ENCODE measurements at places on chromosomes 7 and 10. TPM values are rescaled to one million over a fixed set of nuclear protein-coding genes. Genes with fewer than 3 reads are reported as not detected.

UCN3 gene
- total RNA-seq: 0.10 TPM

NKX6-2 gene
- not detected for total RNA-seq

IQUB gene
- 0.05 TPM for total RNA-seq

XPNPEP1 gene
- total RNA-seq: 109 TPM

GNAI1 gene
- 44.0 TPM for total RNA-seq

GRCh38 chr7:77812290-77812685, 13.7 kb downstream of the PHTF2 start:
- H3K27me3 ChIP-seq: no peaks in the 10 kb centered on the region
- H3K27ac ChIP-seq: no peak overlapping the region
- no peak for DNase-seq
- H3K4me1 ChIP-seq: peaks cover 10% of the 10 kb centered on the region

- H3K4me1 ChIP-seq: no peaks in the 10 kb centered on the region
- H3K4me3 ChIP-seq: no peak overlapping the region
- H3K27ac ChIP-seq: no peak overlapping the region
- no peak for DNase-seq
- H3K36me3 ChIP-seq: no peaks in the 10 kb centered on the region
- no peaks in the 10 kb centered on the region for H3K27me3 ChIP-seq
Measured at GRCh38 chr7:32802305-32802910, 89.2 kb downstream of the KBTBD2 start.

DNA sequence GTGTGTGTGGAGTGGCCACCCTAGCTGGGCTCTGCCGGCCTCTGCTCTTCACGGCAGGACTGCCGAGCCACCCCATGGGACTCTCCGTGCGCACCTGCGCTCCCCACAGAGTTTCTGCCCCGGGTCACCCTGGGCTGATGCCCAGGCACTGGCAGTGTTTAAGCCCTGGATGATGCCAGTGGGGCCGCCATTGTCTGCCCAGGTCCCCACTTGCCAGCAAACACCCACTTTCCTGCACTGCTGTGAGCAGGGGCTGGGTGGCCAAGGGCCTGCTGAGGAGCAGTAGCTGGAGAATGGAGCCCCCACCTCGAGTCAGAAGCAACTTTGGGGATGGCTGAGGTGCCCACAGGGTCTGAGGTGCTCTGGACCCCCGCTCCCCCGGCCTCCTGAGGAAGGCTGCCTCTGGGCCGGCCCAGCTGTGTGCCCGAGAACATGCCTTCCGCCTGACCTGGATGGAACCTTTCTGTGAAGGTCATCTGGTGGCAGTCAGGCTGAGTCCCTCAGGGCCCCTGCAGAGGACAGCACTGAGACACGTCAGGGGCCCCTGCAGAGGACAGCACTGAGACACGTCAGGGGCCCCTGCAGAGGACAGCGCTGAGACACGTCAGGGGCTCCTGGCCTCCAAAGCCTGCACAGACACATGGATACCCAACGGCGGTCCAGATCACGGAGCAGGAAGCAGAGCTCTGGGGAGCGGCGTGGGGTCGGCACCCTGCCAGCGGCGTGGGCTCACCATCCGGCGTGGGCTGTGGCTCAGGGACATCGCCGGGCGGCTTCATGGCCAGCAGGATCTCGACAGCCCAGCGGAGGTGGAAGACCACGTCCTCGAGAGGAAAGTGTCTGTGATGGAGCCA, 62.0 kb downstream of the CFAP46 start:
- no peaks in the 10 kb centered on the region for H3K4me1 ChIP-seq
- no peak overlapping the region for H3K27ac ChIP-seq
- no peak overlapping the region for H3K4me3 ChIP-seq
- no peaks in the 10 kb centered on the region for H3K36me3 ChIP-seq

DNA sequence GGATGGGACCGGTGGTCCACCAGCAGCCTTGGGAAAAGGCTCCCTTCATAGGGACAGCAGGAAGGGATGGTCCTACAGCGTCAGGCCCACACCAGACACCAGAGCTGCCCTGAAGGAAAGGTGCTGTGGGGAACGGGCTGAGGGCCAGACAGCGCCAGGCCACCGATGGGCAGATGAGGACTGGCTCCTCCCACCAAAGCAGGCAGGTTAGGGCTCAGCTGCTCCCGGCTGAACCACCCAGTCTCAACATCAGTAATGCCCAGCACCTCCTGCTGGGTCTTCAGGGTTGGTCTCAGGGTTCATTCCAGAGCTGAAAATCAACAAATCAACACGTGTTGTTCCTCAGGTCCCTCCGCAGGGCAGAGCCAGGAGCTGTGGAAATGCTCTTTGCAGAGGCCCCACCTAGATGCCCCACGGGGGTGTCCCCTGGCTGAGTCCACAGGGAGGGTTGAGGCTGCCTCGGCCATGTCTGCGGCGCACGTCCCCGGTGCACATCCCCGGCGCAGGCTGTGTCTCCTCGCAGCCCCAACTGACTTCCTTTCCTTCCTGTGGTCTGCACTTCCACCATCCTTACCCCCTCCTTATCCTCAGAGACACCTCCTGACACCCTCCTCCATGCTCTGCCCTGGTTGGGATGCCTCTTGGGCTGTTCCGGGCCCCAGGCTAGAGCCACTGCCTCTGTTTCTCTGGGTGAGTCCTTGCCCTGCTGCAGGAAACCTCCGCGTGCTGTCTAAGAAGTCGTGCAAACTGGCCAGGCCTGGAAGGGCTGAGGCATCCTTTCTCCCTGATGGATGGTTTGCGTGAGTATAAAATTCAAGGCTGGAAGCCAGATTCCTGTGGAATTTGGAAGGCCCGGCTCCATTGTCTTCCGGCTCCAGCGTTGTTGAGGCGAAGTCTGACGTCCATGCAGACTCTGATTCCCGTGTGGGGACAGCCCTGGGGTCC, 32.8 kb upstream of the CFAP46 start:
- H3K4me3 ChIP-seq: no peak overlapping the region
- H3K27me3 ChIP-seq: no peaks in the 10 kb centered on the region
- H3K36me3 ChIP-seq: no peaks in the 10 kb centered on the region
- H3K4me1 ChIP-seq: no peaks in the 10 kb centered on the region

- DNase-seq: no peak
- H3K4me3 ChIP-seq: no peak overlapping the region
- H3K27ac ChIP-seq: no peak overlapping the region
- H3K4me1 ChIP-seq: no peaks in the 10 kb centered on the region
- H3K27me3 ChIP-seq: 0 out of 2 replicates have a peak, but pooled peaks cover 4% of the 10 kb centered on the region
Measured at GRCh38 chr10:26336979-26337378, 101.2 kb upstream of the APBB1IP start.

DNA sequence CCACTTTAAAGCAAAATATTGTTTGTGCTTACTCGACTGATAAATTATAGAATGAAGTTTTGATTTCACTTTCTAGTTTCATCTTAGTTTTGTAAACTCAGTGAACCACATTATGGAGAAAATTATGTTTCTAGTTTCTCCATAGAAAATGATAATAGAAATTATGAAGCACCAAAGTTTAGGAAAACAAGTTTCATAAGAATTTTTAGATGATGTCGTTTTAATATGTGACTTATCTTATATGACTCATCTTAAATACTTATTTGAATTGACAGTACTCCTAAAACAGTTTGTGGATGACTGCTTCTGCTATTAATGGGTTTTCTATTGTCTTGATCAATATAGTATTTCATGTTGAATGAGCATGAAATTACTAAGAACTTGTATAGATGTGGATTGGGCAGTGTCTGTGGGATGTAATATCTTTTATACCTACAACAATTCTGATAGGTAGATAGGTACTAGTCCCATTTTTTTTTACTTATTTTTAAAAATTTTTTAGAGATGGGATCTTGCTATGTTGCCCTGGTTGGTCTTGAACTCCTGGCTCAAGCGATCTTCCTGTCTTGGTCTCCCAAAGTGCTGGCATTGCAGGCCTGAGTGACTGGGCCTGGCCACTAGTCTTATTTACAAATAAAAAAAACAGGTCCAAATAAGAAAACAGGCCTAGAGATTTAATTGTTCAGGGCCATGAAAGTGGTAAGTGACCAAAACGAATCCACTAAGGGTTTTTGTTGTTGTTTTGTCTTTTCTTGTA, 3.7 kb downstream of the HBP1 start:
- DNase-seq: no peak
- no peaks in the 10 kb centered on the region for H3K36me3 ChIP-seq
- H3K27me3 ChIP-seq: no peaks in the 10 kb centered on the region
- H3K4me1 ChIP-seq: no peaks in the 10 kb centered on the region
- H3K4me3 ChIP-seq: no peak overlapping the region
- no peak overlapping the region for H3K27ac ChIP-seq

- no peak for DNase-seq
- no peaks in the 10 kb centered on the region for H3K36me3 ChIP-seq
- no peak overlapping the region for H3K27ac ChIP-seq
- no peaks in the 10 kb centered on the region for H3K4me1 ChIP-seq
Measured at GRCh38 chr10:63751836-63752235, 230.6 kb downstream of the REEP3 start.

DNA sequence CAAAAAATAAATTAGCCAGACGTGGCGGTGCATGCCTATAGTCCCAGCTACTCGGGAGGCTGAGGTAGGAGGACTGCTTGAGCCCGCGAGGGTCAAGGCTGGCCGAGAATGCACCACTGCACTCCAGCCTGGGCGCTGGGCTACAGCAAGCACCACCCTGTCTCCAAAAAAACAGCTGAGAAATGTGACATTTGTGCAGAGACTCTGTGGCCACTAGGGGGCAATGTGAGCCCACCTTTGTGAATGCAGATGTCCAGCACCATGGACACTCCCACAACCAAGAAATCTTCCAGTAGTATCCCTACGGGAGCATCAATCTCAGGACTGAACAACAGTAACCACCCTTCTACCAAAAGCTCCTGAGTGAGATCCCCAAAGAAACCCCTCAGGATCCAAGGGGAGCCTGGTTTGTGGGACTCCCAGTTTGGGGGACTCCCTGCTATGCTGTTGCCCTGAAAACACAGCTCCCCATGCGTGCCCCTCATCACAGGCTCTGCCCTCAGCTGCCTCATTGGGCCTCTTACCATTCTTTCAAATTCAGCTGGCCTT, 6.2 kb upstream of the AHCYL2 start:
- no peaks in the 10 kb centered on the region for H3K36me3 ChIP-seq
- DNase-seq: peak; percentile 96
- no peak overlapping the region for H3K27ac ChIP-seq
- H3K4me1 ChIP-seq: peaks cover 3% of the 10 kb centered on the region
- H3K4me3 ChIP-seq: no peak overlapping the region

DNA sequence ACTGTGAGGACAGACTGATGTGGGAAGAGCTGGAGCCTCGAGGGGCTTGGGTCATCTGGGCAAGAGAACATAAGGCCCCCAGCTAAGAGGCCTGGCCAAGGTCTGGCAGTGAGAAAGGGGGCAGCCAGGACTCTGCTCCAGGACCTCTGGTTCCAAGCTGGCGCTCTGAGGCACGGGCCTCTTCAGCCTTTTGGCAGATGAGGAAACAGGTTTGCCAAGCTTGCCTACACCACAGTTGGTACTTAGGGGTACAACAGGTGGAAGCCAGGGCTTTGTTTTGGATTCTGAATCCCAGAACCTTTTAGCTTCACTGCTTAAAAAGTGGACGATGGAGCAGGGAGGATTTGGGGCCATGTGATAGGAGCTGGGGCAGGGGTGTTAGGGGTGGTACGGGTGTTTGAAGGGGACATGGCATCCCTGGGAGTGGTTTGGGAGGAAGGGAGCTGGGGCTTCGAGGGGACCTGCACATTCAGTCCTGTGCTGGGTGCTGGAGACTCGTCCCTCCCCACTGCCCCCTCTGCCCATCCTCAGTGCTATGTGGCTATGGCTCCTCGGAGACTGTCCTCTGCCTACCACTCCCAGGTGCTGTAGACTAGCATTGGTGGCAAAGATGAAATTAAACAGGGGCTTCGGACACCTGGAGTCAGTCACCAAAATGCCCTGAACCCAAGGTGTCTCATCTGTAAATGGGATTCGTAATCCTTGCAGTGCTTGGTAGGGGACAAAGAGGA, 30.3 kb downstream of the ZNF775 start:
- H3K4me3 ChIP-seq: no peak overlapping the region
- no peak for DNase-seq
- no peaks in the 10 kb centered on the region for H3K4me1 ChIP-seq
- H3K27me3 ChIP-seq: no peaks in the 10 kb centered on the region

- no peak overlapping the region for H3K27ac ChIP-seq
- no peak overlapping the region for H3K4me3 ChIP-seq
- peaks cover 50% of the 10 kb centered on the region for H3K36me3 ChIP-seq
- H3K4me1 ChIP-seq: no peaks in the 10 kb centered on the region
Measured at GRCh38 chr7:130182990-130183389, 22.2 kb downstream of the TMEM209 start.

All from SJCRH30 (cell line).